ENCODE measurements at places on chromosomes 4 and X.

DNA sequence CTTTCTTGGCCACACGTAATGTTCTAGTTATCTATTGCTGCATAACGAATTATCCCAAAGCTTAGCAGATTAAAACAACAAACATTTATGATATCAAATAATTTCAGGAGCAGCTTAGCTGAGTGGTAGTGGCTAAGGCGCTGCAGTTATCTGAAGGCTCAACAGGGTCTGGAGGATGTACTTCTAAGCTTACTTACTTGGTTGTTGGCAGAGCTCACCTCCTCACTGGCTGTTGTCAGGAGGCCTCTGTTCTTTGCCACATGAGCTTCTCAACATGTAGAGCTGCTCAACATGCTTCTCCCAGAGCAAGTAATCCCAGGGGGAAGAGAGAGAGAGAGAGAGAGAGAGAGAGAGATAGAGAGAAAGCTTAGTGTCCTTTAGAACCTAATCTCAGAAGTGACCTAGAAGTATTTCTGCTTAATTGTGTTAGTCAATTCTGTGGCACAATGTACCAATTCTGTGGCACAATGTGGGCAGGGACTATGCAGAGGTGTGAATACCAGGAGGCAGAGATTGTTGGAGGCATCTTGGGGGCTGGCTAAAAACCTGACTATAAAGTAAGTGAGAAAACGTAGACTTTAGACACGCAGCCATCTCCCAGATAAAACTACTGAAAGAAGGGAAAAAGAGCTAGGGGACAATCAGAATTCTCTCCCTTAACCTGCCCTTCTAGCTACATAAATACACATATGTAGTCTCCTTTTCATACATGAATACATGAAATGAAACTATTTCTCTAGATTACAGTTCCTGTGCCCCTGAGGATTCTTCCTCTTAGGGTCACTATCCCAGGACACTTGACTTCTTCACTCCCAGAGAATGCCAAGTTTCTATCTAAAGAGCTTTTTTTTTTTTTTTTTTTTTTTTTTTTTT, 40.2 kb downstream of the HOPX start:
- no peak for DNase-seq

GRCh38 chrX:54633641-54634040, 103.6 kb downstream of the GNL3L start:
- DNase-seq: no peak

GRCh38 chr4:148166132-148166591, 276.1 kb downstream of the NR3C2 start:
- DNase-seq: no peak

GRCh38 chr4:152279234-152279566, 256.7 kb downstream of the FBXW7 start:
- no peak for DNase-seq

GRCh38 chr4:123110685-123111084, 188.3 kb upstream of the NUDT6 start:
- no peak for DNase-seq
